ENCODE measurements at places on chromosomes 2 and 18.

GRCh38 chr2:64516651-64517510 is 7.2 kb upstream of the AFTPH start:
- no peak for DNase-seq

DNA sequence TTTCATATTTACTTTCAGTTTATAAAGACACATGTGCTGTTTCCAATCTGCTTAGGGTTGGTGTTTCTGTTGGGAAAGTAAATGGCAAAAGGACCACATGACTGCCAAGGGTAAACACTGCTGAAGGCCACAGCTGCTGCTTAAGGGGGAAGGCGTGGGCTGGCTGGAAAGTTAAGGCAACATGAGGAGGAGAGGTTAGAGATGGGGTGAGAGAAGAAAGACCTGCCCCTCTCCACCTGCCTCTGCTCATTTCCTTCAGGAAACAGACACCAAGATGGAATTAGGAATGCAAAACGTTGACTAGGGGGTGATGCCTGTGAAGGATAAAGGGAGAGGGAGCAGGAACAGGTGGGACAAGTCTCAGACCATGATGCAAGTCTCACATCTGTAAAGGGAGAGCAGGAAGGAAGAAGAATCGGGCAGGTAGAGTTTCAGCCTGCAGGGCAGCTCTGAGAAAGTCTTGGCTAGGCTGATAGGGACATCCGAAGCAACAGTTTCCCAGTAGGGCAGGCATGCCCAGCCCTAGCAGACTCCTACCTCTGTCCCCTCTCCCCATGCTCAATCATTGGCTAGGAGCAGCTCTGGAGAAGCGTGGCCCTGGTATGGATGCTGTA is 86.0 kb downstream of the CDC42EP3 start:
- no peak for DNase-seq

DNA sequence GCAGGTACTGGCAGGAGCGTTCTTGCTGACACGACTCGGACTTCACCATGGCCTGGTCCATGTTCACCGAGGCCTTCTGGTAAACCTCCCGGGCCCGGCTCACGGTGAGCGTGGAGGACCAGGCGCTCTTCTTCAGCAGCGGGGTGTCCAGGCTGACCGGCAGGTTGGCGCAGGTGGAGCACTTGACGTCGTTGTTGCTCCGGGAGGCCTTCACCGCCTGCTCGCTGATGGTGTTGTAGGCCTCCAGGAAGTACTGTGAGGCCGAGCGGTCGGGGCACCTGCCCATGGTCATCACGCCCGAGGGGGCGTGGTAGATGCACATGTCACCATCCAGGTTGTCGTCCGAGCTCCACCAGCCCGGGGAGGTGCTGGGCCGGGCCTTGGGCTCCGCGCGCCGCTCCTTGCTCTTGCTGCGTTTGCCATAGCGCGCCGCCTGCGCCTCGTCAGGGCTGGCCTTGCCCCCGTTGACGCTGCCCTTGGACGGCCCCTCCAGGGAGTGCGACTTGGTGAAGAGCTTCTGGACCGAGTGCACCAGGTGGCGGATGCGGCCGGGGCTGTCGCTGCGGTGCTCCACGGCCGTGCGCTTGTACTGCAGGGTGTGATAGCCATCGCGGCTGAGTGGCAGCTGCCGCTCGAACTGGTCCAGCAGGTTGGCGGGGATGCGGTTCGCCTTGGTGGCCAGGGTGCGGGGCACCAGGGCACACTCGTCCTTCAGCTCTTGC is 429.3 kb downstream of the TGIF1 start:
- no peak for DNase-seq

- DNase-seq = no peak
These were observed 50.4 kb upstream of the SMIM21 start for GRCh38 chr18:75477900-75478299.

DNA sequence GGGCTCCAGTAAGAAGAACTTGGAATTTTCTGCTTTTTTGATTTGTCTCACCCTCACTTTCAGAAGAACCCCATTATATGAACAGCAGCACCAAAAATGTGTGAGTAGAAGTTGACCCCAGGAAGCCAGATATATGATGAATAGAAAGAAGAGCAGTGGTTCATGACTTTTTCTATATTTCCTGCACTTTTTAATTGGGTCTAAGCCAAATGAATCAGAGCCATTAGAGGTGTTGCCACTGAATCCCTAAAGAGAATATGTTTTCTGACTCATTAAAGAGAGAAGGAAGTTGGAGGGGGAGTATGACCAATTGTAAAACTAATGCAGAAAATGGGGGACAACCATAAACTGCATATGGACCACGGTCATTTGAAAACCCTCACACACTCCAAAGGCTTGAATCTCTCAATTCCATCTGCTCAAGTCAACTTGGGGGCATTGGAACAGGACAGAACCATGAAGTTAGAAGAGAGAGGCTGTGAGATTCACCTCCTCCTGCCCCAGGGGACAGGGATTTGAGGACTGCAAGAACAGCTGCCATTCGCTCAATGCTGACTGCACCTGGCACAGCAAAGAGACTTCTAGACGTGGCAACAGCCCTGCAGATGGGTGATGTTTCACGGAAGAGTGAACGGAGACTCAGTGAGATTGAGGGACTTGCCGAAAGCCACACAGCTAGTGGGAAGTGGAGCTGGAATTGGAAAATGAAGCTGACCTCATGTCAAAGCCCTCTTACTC is 3.0 kb downstream of the DAPL1 start:
- no peak for DNase-seq

All from GM12864 (cell line).